ENCODE measurements at places on chromosomes 13 and 19. TPM values are rescaled to one million over a fixed set of nuclear protein-coding genes. Genes with fewer than 3 reads are reported as not detected.

Gene UBL3
- total RNA-seq: 11.0 TPM

Gene CKM
- total RNA-seq: not detected

Gene HIPK4
- total RNA-seq: under 0.01 TPM

Gene HPN
- not detected for total RNA-seq

Gene WASF3
- 15.8 TPM for total RNA-seq

- no peak for DNase-seq
Observed at GRCh38 chr13:36046672-36047071, 84.5 kb downstream of the DCLK1 start.

- DNase-seq: peak; percentile 61
Observed at GRCh38 chr13:40064154-40065097, 409.0 kb downstream of the COG6 start.

- no peak for DNase-seq
Observed at GRCh38 chr19:40413291-40413845, at the start of gene PRX. PRX (minus strand) TSS chr19:40413378; CDS start chr19:40407932, 5,446 bp downstream.

- no peak for DNase-seq
Observed at GRCh38 chr13:21557995-21558394, 46.0 kb downstream of the MICU2 start.

DNA sequence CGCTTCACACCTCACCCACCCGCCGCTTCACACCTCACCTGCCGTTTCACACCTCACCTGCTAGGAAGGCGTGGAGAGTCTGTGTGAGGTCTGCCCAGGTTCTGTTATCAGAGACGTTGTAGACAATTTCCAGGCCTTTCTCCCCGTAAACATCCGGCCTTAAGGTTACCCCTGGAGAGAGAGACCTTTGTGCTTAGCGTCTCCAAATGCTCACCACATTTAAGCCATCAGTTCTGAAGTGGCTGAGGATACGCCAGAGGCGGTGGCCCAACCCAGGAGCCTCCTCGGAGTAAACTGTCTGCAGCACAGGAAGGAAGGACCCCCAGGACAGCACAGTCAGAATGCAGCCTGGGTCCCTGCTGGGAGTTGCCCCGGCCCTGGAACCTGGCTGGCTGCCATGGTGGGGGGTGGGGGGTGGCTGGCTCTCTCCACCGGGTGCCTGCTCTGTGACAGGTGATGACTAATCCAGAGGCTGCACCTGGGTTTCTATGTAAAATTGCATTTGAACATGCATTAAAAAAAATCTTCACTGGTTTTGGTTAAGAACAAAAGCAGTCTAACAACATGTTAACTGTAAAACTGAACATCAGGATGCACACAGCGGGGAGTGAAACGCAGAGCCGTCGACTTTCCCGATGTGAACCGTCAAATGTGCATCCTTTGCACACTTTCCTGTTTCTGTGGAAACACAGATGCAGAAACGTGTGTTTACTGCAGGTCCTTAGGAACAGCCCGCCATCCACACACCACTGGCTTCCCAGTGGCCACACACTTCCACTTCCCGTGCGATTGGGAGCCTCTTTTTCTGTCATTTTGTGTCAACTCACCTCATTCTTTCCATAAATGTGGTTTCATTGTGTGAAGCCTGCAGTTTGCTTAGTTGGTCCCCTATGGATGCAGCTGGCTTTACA lies 4.5 kb downstream of the ATP4B start:
- peak; percentile 75 for DNase-seq
